HT-29 (cell line): ENCODE measurements at places on chromosomes 7 and 10.

GRCh38 chr7:66970310-66970709 is 25.1 kb downstream of the SBDS start:
- no peak for DNase-seq

DNA sequence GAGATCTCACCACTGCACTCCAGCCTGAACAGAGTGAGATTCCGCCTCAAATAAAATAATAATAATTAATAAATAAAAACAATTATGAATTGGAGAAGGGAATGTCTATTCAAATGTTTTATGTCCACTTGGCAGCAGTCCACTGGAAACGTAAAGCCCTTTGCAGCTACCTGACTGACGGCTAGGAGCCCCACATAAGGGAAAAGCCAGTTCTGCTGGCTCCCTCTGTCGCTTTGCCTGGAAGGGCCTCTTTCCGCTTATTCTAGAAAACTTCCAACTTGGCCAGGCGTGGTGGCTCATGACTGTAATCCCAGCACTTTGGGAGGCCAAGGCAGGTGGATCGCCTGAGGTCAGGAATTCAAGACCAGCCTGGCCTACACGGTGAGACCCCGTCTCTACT is 6.1 kb upstream of the TNS3 start:
- DNase-seq, result no peak

- no peak for DNase-seq
Observed at GRCh38 chr7:5005066-5005465, 40.6 kb upstream of the RBAK start.

DNA sequence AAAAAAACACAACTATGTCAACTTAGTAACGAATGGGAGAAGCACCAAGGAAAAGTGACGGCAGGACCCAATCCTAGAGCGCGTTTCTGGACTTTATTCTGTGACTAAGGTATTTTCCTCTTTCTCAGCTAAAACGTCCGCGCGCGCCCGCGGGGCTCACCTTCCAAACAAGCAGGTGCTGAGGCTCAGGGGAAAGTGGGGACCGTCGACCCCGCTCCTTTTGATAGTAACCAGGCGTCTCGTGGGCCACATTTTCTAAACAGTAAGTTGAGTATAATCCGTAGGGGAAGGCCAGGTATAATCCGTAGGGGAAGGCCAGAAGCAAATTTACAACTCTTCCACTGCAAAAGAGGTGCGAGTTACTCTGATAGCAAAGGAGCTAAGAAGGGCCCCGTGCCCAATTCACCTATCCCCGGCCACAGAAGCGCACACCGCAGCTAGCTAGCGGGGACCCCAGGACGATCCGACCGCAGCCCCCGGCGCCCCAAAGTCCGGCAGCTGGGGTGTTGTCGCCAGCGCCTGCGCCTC is 743 bp downstream of the MKI67 start:
- DNase-seq, result peak; percentile 22

DNA sequence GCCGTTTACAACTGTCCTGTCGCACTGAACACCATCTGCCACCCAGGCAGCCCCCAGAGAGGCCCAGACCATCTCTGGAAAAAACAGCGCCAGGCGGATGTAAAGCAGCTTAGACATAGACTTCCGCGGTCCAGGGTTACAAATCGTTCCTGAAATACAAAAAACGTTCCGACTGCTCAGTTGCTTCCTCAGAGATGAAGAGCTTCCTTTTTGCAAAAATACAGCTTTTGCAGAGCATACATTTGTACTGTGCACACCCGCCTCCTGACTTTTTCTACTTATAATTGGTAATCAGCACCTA is 11.4 kb downstream of the DAGLB start:
- no peak for DNase-seq

- no peak for DNase-seq
Observed at GRCh38 chr10:124614003-124614659, 130.0 kb downstream of the FAM53B start.

- no peak for DNase-seq
Observed at GRCh38 chr7:41786404-41786803, 83.5 kb upstream of the INHBA start.

DNA sequence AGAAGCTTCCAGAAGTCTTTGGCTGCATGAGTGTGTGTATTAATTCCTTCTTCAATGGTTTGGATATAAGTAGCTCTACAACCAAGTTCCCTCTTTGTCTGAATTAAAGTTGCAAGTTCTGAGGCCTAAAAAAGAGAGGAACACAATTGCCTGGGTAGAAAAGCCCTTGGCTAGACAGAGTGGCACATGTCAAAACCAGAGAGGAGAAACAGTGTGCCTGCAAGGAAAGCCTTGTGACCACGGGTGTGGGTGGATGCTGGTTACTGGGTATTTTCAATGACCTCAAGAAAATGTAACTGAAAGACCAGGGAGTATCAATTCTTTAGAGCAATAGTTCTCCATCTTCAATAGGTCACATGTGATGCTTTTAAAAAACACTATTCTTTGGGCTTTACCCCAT is 148.3 kb downstream of the SVIL start:
- no peak for DNase-seq

GRCh38 chr7:143958781-143959180 is 4.1 kb downstream of the OR2F1 start:
- DNase-seq, result no peak

GRCh38 chr7:4073052-4073451 is 609.0 kb upstream of the FOXK1 start:
- no peak for DNase-seq

GRCh38 chr10:72790216-72790990 is 98.5 kb downstream of the MCU start:
- no peak for DNase-seq

DNA sequence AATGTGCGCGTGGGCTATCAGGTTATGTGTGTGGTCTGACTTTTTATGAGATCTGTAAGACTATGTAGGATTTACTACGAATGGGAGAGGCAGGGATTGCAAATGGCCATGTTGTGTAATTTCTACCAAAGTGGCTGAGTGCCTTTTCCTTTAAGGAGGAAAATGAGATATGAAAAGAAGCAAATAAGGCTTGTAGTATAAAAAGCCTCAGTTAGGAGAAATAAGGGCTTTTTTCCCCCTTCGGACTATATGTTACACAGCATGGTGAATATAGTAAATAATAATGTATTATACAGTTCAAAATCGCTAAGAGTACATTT is 447 bp upstream of the GPAM start:
- DNase-seq, result no peak

DNA sequence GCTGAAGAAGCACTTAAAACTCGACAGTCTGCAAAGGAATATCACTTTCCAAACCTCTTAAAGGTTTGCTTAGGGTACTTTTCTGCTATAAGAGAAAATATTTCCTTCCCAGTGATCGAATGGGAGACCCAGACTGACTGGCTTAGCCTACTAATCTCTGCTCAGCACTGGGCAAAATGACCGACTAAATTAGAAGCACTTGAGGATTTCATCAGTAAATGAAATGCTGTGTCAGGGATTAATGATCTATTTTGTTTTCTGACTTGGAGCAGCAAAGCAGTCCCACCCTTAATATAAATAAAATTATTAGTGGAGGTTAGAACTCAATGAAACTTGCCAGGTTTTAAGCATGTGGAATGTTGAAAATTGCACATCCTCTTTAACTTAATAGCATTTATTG is 411.6 kb downstream of the NEBL start:
- DNase-seq, result no peak

DNA sequence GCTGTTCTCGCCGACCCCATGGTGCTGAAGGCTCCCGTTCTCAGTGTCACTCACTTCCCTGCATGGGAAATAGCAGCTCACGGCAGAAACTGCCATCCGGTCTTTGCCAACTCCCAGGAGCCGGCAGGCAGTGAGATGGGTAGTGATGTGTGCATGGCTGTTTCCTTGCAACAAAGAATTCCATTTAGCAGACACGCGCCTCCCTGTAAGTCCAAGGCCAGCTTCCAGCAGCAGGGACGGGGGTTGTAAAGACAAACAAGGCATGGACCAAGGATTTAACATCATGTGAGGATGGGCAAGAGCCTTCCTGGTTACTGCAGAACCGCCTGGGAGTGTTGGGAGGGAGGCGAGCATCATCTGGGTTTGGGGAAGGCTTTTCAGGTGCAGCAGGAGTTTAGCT is 273.1 kb downstream of the GLRX3 start:
- no peak for DNase-seq

- no peak for DNase-seq
Observed at GRCh38 chr7:138000081-138000701, 1.7 kb downstream of the CREB3L2 start.

- no peak for DNase-seq
Observed at GRCh38 chr10:70784471-70784870, 706 bp downstream of the TBATA start.

DNA sequence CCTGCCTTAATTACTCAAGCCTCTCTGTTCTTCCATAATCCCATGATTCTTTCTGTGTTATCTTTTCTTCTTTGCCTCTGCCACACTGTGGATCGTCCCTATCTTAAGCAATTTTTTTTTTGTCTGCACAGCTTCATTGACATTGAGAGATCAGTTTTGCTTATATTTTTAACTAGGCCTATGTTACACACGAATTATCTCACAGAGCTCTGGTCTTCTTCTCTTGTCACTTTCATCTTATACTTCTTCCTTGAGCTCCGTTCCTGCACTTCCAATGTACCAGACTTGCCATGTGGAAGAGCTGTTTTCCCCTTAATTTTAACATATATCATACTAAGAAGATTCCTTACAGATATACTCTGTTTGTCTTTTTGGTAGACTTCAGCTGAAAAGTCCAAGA is 106.1 kb downstream of the MAGI2 start:
- no peak for DNase-seq

DNA sequence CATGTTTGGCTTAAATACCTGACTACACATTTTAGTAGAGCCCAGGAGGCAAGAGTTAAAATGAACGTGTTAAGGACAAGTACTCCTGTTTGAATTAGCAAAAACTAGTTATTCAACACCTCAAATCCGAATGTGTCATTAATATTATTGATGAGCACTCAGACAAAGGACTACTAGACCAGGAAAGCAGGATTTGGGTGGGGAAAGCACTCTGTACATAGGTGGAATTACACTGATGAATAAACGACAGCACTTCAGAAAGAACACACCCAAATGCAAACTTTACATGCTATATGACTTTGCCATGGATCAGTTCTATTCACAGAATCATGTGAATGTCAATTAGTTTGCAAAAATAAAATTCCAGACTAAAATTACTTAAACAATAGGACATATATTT is 95.1 kb upstream of the CAV2 start:
- DNase-seq, result no peak

- DNase-seq, result peak; percentile 67
Observed at GRCh38 chr7:17299483-17299991, 1.1 kb downstream of the AHR start.

- no peak for DNase-seq
Observed at GRCh38 chr10:34628174-34628796, 186.8 kb downstream of the PARD3 start.

- no peak for DNase-seq
Observed at GRCh38 chr10:18501198-18501597, 150.2 kb downstream of the NSUN6 start.

GRCh38 chr10:97519342-97519741 is 20.6 kb downstream of the UBTD1 start:
- no peak for DNase-seq

DNA sequence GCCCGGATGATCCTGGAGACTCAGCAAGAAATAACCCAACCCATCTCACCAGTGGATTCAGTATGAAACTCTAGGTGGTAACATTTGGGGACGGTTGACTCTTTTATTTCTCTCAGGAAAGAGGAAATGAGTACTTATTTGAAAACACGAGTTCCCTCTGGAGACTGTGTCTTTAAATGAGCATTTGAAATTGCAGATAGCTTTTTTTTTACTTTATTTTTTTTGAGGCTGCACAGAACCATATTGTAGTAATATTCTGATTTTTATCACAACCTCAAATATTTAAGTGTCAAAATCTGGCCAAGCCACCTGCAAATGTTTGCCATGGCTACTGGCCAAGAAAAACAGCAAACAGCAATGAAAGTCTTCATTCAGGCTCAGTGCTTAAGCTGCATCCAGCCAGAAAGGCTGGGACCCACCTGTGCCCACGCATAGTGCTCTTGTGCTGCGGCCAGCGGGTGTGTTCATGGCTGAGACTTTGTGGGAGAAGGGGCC is 160.8 kb downstream of the CREB5 start:
- peak; percentile 48 for DNase-seq

DNA sequence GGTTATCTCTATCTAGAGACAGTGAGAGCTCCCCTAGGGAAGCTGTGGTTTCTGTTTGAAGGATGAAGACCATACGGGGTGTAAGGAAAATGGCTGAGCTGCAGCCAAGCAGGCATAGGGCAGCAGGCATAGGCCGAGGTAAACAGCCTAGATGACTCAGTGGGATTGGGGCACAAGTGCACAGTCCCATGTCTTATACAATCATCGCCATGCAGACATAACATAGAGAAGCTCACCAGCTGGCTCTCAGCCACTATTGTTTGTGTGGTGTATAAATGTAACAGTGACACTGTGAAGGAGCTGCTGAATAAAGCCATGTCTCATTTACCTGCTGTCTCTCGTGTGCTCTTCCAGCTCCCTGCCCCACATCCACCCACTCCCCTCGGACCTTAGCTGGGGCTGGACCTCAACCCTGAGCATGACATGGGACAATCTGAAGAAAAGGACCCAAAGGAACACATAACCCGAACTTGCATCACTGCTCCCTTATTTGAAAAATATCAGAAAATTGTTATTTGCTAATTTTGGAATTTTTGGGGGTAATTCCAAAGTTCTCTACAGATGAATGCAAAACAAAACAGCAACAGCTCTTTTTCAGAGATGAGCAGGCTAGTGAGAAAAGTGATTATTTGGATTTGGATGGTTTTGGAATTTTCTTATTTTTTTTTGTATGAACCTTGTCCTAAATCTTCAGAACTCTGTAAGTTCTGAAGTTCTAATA is 582.7 kb downstream of the REEP3 start:
- no peak for DNase-seq

- DNase-seq, result no peak
Observed at GRCh38 chr7:150357270-150357669, 11.4 kb upstream of the REPIN1 start.
